Glutamatergic neuron (in vitro differentiated cells): ENCODE measurements at places on chromosomes 16 and 17.

GRCh38 chr17:42953669-42954068 is 10.6 kb downstream of the AARSD1 start:
- no peak for DNase-seq

- DNase-seq: no peak
These were observed 1.4 kb downstream of the TEN1 start for GRCh38 chr17:75980188-75981018.

DNA sequence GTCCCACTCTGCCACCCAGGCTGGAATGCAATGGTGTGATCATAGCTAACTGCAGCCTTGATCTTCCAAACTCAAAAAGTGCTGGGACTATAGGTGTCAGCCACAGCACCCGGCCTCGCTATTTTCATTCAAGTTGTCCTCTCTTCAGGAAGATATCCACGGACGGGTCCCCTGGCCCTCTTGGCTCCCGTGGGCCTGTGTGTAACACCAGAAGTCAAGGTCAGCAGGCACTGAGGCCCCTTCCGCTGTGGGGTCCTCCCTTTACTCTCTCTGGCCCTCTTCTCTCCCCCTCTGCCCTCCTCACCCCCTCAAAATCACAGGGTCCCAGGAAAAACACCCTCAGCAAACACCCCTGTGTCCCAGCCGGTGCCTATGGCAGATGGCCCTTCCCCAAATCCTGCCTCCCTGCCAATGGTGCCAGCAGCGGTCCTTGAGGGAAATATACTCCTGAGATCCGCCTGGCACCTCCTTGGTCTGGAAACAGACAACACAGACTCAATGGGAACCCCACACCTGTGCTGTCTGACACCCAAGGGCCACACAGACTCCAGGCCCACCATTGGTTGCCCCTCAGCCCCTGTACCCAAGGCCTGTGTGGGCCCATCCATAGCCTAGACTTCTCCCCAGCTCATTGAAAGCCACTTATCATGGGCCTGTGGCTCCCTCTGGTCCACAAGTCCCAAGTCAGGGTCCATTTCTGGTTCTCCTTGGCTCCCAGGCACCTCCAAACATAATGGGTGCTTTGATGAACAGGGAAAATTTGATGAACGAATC is 221.5 kb downstream of the ZNF423 start:
- no peak for DNase-seq

GRCh38 chr17:2275722-2276121 is 27.9 kb downstream of the SMG6 start:
- no peak for DNase-seq

DNA sequence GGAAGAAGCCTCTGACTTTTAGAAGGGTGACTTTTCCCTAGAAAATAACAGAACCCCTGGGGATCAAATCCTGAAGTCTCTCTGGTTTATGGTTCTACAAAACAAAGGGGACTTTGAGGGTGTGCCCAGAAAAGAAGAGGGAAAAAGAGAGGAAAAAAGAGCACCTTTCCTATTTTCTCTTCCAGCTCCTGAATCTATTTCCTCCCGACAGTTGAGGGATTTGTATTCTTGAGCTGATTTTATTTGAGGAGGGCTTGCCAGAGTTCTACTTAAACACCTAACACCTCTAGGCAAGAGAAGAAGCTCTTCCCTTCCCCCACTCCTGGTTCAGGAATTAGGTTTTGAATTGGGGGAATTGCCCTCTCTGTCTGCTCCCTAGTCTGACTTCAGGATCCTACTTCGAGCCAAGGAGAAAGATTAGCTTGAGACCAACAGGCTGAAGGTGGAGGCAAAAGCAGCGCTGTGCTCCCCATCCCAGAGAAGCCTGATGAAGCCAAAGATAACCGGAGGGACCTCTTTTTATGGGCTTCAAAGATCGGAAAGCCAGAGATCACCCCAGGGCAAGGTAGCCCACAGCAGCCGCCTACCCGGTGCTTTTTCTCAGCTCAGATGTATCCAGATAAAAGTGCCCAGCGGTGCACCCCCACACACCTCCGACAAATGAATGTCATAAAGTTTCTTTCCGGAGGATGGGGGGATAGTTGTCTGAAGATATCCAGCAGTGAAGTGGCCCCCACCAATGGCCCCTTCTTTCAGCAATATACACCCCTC is 796 bp downstream of the HOXB3 start:
- no peak for DNase-seq
